ENCODE measurements at places on chromosomes 7 and 10. TPM values are rescaled to one million over a fixed set of nuclear protein-coding genes. Genes with fewer than 3 reads are reported as not detected.

GRCh38 chr7:40746841-40747556 lies 612.2 kb downstream of the SUGCT start:
- DNase-seq, result no peak

DNA sequence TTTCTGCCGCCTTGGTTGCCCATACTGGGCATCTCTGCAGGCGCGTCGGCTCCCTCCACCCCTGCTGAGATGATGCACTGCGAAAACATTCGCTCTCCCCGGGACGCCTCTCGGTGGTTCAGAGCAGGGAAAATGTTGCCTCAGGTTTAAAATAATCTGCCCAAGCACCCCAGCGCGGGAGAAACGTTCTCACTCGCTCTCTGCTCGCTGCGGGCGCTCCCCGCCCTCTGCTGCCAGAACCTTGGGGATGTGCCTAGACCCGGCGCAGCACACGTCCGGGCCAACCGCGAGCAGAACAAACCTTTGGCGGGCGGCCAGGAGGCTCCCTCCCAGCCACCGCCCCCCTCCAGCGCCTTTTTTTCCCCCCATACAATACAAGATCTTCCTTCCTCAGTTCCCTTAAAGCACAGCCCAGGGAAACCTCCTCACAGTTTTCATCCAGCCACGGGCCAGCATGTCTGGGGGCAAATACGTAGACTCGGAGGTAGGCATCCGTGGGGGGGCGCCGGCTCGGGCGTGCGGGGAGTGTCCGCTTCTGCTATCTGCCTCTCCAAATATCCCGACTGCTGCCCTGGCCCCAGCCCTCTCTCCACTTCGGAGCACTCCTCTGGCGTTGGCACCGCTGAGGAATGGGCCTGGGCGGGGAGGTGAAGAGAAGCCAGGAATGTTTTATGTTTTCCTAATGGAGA lies at the start of gene CAV1:
CAV1 (plus strand) TSS at position 428 of the 689 bp plus-strand sequence; CDS start at position 455, 27 bp downstream.
- peak; percentile 54 for DNase-seq

Gene VPS37D
- not detected for total RNA-seq

- peak; percentile 81 for DNase-seq
Measured at GRCh38 chr10:48551861-48552591, 52.8 kb downstream of the ARHGAP22 start.

- DNase-seq, result no peak
Measured at GRCh38 chr7:89042940-89043339, 247.4 kb upstream of the TEX47 start.

Gene SPDYE9
- not detected for total RNA-seq

Gene EN2
- total RNA-seq, result not detected

Gene C10orf95
- 0.27 TPM for total RNA-seq

Gene ACHE
- 0.27 TPM for total RNA-seq

DNA sequence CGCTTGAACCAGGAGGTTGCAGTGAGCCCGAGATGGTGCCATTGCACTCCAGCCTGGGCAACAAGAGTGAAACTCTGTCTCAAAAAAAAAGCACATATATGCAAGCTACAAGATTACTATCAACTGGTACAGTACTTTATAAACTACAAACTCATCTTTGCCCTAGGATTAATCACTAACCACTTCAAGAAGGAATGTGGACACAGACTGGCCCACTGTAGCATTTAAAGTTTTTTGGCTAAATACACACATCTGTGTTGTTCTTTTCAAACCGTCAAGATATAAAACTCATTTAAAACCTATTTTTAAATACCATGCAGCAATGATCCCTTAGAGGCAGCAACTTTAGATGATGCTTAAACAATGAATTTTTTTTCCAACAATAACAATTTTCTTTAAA lies 205.4 kb downstream of the IMMP2L start:
- DNase-seq, result no peak

DNA sequence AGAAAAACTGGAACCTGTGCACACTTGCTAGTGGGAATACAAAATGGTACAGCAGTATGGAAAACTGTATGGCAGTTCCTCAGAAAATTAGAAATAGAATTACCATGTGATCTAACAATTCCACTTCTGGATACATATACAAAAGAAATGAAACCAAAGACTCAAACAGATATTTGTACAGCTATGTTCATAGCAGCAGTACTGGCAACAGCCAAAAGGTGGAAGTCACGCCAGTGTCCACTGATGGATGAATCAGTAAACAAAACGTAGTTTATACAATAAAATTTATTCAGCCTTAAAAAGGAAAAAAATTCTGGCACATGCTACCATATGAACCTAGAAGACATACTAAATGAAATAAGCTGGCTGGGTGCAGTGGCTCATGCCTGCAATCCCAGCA lies 23.0 kb downstream of the IDE start:
- no peak for DNase-seq

DNA sequence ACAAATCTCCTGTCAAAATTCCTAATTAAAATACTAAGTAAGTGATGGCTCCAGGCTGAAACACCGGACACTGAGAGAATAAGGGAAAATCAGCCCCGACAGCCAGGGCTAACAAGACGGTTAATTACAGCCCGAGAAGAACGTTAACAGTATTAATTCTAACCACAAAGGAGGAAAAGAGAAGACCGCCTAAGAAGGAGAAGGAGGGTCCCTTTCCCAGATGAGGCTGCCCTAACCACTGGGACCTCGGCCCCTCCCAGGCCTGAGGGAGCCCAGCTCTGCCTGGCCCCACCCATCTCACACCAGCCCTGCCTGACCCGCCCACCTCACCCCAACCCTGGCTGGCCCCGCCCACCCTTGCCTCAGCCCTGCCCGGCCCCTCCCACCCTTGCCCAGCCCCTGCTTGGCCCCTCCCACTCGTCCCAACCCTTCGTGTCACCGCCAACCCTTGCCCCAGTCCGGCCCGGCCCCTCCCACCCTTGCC lies 51.3 kb downstream of the PWWP2B start:
- DNase-seq, result peak; percentile 74

Gene TECPR1
- 24.5 TPM for total RNA-seq
